Activated CD4-positive, alpha-beta T cell treated with anti-CD3 and anti-CD28 coated beads, Interleukin-2, amount 10 ng/mL, durations not matched to agents 24 days and 14 days (primary cell): ENCODE measurements at places on chromosomes 13 and 19.

- H3K36me3 ChIP-seq: no peaks in the 10 kb centered on the region
- no peak overlapping the region for H3K27ac ChIP-seq
- no peak for DNase-seq
- no peaks in the 10 kb centered on the region for H3K4me1 ChIP-seq
- H3K4me3 ChIP-seq: no peak overlapping the region
Measured at GRCh38 chr13:34357435-34358232, 539.7 kb downstream of the RFC3 start.

GRCh38 chr19:4372165-4373012, 28.0 kb downstream of the SH3GL1 start:
- no peak overlapping the region for H3K27ac ChIP-seq
- peaks cover 54% of the 10 kb centered on the region for H3K4me1 ChIP-seq
- peaks cover 7% of the 10 kb centered on the region for H3K36me3 ChIP-seq
- no peak for DNase-seq
- H3K4me3 ChIP-seq: no peak overlapping the region

- no peak overlapping the region for H3K4me3 ChIP-seq
- peaks cover 9% of the 10 kb centered on the region for H3K27me3 ChIP-seq
- peaks cover 24% of the 10 kb centered on the region for H3K4me1 ChIP-seq
- DNase-seq: no peak
- H3K36me3 ChIP-seq: no peaks in the 10 kb centered on the region
Measured at GRCh38 chr13:48851707-48852106, 124.0 kb upstream of the FNDC3A start.

GRCh38 chr19:39193803-39194202, 3.0 kb upstream of the NCCRP1 start:
- peaks cover 7% of the 10 kb centered on the region for H3K4me1 ChIP-seq
- no peak overlapping the region for H3K4me3 ChIP-seq
- peaks cover 50% of the 10 kb centered on the region for H3K27me3 ChIP-seq

DNA sequence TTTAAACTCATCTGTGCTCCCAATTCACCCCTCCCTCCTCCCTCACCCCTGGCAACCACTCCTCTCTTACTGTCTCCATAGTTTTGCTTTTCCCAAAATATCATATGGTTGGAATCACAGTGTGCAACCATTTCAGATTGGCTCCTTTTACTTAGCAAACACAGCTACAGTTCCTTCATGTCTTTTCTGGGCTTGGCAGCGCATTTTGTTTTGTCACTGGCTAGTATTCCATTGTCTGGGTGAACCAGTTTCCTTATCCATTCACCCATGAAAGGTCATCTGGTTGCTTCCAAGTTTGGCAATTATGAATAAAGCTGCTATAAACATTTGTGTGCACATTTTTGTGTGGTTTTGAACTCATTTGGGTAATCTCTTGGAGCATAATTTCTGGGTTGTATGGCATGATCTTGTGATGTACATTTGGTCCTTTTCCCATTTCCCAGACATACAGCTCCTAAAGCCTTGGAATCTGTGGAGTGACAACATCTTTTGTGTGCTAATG, 23.9 kb upstream of the GAS6 start:
- DNase-seq: no peak
- no peaks in the 10 kb centered on the region for H3K36me3 ChIP-seq
- peaks cover 32% of the 10 kb centered on the region for H3K27me3 ChIP-seq
- no peak overlapping the region for H3K4me3 ChIP-seq
- H3K27ac ChIP-seq: no peak overlapping the region
- no peaks in the 10 kb centered on the region for H3K4me1 ChIP-seq
